ENCODE measurements at places on chromosomes 7 and 10.

- peak; percentile 82 for DNase-seq
These were observed 41.0 kb downstream of the TSPAN15 start for GRCh38 chr10:69492091-69492745.

DNA sequence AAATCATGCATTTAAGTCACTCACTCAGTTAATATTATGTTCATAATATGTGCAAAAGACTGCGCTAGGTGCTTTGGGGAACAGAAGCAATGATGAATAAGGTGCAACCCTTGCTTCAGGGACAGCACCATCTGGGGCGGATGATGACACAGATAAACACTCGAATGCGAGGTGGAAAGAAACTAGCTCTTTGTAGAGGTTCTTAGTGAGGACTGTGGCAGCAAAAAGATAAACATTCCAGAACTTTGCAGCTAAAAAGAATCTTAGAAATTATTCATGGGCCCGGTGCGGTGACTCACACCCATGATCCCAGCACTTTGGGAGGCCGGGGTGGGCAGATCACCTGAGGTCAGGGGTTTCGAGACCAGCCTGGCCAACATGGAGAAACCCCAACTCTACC lies 29.8 kb upstream of the CHST15 start:
- DNase-seq = no peak

GRCh38 chr10:124708922-124709520 lies 35.2 kb downstream of the FAM53B start:
- no peak for DNase-seq

DNA sequence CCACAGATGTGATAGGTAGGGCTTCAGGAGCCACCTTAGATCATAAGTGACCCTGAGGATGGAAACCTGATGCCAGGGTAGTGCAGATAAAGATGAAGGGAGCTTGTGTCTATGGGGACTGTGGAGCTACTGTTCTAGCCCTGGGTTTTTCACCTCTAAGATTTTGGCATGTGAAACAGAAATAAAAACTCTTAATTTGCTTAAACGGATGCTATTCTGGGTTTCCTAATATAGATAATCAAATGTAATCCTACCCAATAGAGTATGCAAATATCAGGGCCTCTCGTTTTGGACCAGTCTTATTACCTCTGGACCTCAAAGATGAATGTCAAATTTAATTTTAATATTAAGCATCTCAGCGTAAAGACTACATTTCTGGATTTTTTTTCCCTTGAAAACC lies 49.3 kb downstream of the ABCB4 start:
- DNase-seq = no peak

GRCh38 chr7:100866729-100867039 lies 503 bp upstream of the TRIP6 start:
- DNase-seq = no peak

- peak; percentile 71 for DNase-seq
These were observed 10.9 kb upstream of the MAP3K8 start for GRCh38 chr10:30422981-30423654.

DNA sequence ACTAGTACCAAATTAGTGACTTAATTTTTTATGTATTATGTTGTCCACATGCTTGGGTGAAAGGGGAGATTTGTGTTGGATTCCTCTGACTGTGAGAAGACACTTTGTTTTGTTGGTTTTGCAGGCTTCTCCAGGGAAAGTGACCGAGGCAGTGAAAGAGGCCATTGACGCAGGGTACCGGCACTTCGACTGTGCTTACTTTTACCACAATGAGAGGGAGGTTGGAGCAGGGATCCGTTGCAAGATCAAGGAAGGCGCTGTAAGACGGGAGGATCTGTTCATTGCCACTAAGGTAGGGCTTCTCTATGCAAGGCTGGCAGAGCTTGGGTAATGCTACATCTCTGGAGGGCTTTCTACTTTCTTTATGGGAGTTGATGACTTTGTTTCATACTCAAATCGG lies 4.5 kb downstream of the AKR1E2 start:
- DNase-seq = no peak

GRCh38 chr7:70660154-70660818 lies 471.7 kb upstream of the GALNT17 start:
- DNase-seq = no peak

GRCh38 chr10:117204316-117204715 lies 7.0 kb downstream of the KCNK18 start:
- no peak for DNase-seq
